Activated CD4-positive, CD25-positive, alpha-beta regulatory T cell treated with anti-CD3 and anti-CD28 coated beads, Interleukin-2, amount 50 U/mL, for 16 hours (primary cell): ENCODE measurements at places on chromosomes 5 and 9.
A peak's percentile ranks its signal among the peaks of the same experiment; 100 is the strongest.

GRCh38 chr9:18800579-18800978 is 232.4 kb downstream of the SAXO1 start:
- DNase-seq = no peak

DNA sequence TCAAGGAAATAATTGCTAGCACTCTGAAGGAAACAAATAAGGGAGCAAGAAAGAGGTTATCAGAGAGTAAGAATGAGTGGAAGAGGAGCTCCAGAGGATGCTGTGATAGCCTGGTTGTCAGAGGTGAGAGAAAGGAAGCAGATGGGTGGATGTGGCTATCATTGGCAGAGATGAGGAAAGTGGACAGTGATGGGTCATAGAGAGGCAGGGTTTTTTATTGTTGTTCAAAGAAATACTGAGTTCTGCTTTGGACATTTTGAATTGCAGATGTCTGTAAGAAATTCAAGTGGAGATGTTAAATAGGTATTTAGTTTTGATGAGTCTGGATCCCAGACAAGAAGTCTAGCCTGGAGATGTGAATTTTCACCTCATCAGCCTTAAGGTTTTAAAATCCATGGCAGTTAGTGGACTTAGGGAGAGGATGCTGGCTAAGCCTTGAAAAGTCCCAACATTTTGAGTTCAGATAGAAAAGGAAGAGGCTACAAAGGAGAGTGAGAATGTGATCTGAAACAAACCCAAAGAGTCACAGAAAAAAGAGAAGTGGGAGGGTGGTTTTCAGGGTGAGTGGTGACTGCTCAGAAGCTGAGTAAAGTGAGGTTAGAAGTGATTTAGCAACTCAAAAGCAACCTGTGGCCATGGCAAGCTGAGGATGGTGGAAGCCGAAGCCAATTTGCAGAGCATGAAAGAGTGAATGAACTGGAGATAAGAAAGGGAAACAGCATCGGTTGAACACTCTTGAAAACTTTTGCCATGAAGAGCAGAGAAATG is 50.4 kb downstream of the PPIC start:
- no peak for DNase-seq

DNA sequence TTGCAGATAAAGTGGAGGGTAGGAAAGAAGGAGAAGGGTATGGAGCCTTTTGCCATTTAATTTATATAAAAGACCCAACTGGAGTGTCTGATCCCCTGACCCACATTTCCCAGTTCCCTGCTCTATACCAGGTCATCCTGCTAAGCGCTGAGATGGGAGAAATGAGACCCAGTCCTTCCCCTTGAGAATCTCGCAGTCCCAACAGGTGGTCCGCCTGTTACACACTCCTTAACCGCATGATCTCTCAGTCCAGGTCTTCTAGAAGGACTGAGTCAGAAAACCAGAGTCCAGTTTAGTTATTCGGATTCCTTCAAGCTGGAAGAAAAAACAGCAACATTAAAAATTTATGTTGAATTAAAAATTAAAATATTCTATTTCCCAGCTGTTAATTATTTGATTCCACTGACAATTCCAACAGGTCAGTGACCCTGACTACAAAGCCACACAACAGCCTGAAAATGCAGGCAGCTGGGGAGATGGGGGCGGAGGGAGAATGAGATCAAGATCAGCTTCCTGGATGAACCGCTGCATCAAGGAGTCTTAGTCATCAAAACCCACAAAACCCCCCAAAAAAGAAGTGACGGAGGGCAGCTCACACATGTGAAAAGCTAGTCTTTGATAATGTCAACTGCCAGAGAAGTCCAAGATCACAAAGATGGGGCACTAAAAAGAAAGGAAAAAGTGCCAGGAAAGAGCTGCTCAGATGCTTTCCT is 44.0 kb downstream of the GGTA1 start:
- DNase-seq = no peak

DNA sequence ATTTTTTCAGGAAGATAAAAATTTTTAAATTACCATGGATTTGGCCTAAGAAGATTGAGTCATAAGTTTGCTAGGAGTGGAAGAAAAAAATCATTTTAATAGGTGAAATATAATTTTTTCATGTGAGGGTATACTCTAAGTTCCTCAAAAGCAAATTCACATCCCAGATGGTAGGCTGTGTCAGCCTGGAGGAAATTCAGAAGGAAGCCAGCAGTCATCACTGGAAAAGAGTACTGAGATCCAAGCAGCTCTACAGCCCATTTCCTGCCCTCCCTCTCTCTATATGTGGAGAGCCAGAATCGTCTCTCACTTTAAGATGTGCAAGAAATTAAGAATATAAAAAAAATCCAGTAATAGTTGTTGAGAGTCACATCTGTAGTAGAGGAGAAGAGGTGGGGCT is 126.5 kb upstream of the CDH18 start:
- DNase-seq = no peak

GRCh38 chr5:82211855-82212572 is 66.1 kb downstream of the RPS23 start:
- DNase-seq = no peak

DNA sequence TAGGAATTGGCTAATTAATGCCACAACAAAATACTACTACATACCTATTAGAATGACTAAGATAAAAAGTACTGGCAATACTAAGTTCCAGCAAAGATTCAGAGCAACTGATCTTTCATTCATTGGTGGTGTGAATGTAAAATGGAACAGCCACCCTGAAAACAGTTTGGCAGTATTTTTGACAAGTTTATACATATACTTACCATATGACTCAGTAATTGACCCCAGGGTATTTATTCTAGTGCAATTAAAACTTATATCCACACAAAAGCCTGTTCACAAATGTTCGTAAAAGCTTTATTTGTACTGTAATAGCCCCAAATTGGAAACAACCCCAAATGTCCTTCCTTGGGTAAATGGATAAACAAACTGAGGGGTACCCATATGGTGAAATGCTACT is 270.8 kb upstream of the ACTBL2 start:
- no peak for DNase-seq

DNA sequence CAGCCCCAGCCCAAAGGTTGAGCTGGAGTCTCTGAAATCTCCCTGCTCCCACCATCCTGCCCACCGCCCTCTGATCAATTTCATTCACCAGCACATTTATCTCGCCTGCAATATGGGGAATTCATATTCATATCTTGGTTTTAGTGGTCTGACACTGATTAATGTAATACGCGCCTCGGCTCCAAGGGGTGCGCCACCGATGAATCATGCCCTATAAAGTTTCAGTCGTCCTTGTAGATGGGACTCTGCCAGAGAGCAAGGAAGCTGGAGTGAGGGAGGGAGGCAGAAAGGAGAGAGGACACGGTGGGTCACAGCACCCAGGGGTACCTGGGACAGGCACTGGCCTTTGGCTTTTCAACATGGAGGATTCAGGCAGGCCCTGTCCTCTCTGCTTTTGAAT is 8.9 kb downstream of the IRX1 start:
- DNase-seq = no peak

GRCh38 chr5:172541099-172541772 is 86.9 kb upstream of the SH3PXD2B start:
- no peak for DNase-seq

GRCh38 chr5:170451747-170452365 is 52.0 kb upstream of the KCNIP1 start:
- no peak for DNase-seq

- DNase-seq = no peak
These were observed 148.3 kb downstream of the RPS23 start for GRCh38 chr5:82129723-82130285.

DNA sequence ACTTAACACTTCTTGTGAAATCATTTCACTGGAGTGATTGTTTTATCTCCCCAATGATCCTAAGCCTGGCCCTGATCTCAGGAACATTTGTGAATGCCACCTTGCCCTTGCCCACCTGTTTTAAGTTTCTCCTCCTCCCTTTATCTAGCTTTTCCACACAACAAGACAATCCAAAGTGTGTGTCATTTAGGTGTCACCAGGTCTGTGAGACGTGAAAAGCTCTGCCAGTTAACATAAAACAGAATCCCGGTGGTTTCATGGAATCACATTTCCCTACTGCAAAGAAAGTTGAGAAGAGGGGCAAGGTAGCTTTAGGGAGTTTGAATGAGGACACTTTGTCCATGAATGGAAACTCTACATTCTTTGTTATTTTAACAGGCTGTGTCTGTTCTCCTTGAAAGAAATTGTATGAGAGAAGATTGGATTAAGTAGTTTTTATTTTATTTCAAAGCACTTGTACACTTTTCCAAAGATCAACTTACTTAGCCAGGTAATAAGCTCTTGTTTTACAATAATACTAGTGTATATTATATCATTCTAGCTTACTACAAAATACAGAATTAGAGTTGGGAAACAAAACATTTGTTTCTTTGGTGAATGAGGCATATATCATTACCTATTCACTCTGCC is 239.0 kb downstream of the ISL1 start:
- DNase-seq = no peak

DNA sequence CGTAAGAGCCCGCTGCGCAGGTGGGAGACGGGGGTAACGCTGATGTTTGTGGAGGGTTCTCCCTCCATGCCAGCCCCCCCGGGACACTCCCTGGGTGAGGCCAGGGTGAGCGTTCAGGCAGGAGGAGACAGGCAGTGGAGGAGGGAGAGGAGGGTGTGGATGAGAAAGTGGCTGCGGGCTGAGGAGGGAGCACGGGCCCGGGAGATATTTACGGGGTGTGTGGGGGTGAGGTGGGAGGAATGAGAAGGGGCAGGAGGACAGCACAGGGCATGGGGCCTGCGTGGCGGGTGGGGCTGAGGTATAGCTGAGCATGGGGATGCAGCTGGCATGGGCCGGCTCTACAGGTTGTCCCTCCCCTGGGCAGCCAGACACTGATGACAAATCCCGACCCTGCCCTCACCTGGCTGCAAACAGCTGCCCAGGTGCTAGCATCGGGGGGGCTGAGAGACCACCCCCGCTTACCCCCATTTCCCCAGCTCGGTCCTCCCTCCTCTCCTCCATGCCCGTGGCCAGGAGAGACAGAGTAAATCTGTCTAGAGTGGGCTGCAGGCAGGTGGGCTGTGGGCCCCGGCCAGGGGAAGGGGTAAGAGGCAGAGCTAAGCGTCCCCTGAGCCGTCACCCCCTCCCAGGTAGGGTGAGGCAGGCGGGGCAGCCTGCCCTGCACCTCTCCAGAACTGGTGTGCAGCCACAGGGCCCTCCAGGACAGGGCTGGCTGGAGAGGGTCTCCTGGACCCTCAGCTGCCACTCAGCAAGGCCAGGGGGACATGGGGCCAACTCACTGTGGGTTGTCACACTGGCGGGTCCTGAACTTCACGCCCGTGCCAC is 79.2 kb downstream of the ZNF354C start:
- no peak for DNase-seq

DNA sequence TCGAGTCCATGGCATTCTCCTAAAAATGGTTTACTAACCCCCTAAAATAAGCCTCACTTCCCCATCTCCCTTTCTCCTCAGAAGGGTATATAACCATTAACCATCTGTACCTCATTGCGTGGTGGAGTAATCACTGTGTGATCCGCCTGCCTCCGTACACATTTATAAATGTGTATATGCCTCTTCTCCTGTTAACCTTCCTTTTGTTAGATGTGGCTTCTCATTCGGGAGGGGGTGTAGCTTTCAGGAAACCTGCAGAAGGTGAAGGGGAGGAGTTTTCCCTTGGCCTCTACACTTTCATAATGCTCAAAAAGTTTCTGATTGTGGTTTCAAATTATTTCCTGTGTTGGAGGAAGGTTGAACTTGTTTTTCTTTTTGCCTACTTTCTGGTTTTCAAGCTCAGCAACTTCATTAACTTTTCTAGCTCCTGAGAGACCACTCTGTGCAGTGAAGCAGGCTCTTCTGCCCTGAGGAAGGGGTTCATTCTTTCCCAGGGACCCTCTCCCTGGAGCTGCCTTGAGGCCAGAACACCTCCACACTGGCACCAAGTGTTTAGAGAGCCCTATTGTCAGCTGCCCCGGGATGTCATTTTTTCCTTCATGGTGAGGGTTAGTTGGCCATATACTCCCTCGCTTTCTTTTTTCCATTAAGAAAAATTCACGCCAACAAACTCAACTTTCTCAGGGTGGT is 46.9 kb downstream of the RASGRF2 start:
- peak; percentile 25 for DNase-seq

- DNase-seq = no peak
These were observed 70.8 kb downstream of the PLAC8L1 start for GRCh38 chr5:146034605-146035004.

- no peak for DNase-seq
These were observed 21.3 kb downstream of the SEMA6A start for GRCh38 chr5:116553366-116553765.

DNA sequence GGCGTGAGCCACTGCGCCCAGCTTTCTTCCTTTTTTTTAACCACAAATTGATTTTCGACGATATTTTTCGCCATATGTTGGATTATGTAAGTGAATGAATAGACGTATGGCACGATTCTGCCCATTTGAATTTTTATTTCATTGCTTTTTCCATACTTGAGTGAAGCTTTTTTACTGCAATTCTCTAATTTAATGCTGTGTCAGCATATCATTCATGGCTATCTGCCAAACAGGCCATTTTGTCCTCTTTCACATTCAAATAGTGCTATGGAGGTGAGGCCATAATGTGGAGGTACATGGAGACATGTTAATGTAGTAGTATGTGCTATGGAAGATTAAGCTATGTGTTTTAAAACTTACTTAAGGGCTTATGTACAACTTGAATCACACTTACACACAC is 152.1 kb upstream of the TUSC1 start:
- DNase-seq = no peak

DNA sequence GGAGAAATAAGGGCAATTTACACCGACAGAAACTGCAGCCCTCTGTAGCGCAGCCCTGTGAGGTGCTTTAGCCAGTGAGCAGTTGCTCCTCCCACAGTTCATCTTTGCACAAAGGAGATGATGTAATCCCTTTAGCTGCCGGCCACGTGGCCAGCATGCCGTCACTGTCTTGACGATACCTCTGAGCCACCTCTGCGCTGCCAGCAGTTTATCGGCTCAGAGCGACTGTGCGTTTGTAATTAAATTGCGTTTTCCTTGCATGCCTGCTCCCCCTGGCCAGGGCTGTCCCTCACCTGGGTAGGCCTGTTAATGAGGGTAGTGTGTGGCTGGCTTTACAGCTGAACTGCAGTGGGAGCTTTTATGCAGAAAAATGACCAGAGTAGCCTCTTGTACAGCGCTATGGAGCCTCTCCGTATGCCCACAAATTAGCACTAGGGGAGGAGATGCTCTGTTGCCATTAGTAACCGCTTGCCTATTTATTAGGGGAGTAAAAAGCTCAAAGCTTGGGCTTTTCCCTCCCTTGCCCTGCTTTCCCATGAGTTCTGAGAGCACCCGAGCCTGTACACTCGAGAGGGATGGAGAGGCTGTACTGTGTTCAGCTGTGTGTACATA is 107.0 kb downstream of the TRIO start:
- no peak for DNase-seq

GRCh38 chr9:135328485-135329417 is 150.8 kb upstream of the PPP1R26 start:
- DNase-seq = no peak

GRCh38 chr5:32264957-32265572 is 47.7 kb downstream of the MTMR12 start:
- no peak for DNase-seq
